Natural killer cell (primary cell): ENCODE measurements at places on chromosomes 1 and 21. TPM values are rescaled to one million over a fixed set of nuclear protein-coding genes. Genes with fewer than 3 reads are reported as not detected.
A peak's percentile ranks its signal among the peaks of the same experiment; 100 is the strongest.

DNA sequence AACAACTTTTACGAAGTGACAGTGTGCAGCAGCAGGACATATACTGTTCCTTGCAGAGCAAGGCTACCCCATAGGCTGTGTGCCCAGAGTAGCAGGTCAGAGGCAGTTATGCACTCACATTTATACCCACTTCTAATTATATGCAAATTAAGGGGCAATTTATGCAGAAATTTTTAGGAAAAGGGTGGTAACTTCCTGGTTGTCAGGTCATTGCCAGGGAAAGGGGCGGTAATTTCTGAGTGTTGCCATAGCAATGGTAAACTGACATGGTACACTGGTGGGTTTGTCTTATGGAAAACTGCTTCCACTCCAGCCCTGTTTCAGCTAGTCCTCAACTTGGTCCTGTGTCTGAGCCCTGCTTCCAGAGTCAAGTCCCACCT lies 12.0 kb upstream of the SLAMF1 start:
- DNase-seq = no peak

DNA sequence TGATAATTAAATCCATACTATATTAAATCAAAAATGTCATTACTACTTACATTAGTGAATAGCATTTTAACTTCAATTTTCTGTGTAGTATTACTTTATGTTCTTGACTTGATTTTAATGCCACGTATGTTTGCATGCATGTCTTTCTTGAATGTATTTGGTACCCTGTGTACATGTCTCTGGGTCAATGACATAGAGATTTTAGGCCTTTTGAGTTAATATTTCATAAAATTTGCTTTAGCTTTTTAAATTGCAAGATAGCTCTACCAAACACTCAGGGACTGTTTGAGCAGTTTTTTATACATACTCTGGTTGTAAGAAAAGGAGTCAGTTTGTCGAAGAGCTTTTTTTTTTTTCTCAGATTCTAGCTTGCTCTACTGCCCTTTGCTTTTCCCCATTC lies 1.5 kb downstream of the MLLT11 start:
- no peak for DNase-seq

The E2F2 gene
- 2.1 TPM for total RNA-seq

GRCh38 chr1:115190540-115191170 lies 101.4 kb upstream of the TSPAN2 start:
- DNase-seq = no peak

GRCh38 chr21:46369520-46370235 lies 45.7 kb downstream of the PCNT start:
- no peak for DNase-seq

GRCh38 chr1:230068621-230068873 lies 1.5 kb downstream of the GALNT2 start:
- peak; percentile 25 for DNase-seq

DNA sequence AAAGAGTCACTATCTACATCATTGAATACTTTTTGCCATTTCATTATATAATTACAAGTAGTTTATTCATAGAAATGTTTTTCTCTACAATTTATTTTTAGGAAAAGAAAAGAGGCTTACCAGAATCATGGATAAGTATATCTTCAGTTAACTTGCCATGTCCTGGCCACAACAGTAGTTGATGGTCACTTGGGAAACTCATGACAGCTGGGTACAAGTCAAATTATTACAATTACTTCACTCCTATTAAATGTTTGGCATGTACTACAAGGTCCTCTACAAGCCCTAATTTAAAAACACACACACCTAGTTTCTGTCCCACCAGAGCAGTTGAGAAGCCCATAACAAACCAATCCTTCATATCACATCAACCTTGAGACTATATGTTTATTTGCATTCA lies 29.4 kb downstream of the PALMD start:
- no peak for DNase-seq

GRCh38 chr1:239755107-239755912 lies 336.4 kb upstream of the FMN2 start:
- DNase-seq = no peak

DNA sequence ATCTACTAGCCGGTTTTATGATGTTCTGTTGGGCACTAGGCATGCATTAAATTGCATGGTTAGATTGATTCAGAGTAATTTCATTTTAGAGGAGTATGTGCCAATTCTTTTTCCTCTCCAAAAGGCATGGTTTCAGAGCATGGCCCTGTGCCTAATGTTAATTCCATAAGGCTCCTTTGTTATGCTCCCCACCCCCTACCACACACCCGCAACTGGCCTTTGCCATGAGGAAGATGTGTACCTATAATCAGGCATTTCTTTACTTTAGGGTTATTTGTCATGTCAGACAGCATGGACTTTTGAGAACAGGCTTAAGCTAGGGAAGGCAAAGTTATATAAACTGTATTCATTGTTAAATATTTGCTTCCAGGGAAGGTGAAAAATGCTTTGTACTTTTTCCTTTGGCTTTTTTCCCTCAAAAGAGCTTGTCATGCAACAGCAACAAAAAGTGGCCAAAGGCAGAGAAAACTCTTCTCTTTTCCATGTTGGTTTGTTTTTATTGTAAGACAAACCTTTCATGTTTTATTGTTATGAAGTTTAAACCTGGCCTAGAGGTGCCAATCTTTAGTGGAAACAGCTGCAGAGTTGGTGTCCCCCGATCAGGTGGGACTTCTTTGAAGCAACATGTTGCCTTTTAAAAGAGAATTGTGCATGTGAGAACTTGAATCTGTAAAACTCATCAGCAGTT lies 24.3 kb upstream of the NBL1 start:
- DNase-seq = no peak

- DNase-seq = no peak
Measured at GRCh38 chr1:66624412-66625060, 90.6 kb downstream of the SGIP1 start.

DNA sequence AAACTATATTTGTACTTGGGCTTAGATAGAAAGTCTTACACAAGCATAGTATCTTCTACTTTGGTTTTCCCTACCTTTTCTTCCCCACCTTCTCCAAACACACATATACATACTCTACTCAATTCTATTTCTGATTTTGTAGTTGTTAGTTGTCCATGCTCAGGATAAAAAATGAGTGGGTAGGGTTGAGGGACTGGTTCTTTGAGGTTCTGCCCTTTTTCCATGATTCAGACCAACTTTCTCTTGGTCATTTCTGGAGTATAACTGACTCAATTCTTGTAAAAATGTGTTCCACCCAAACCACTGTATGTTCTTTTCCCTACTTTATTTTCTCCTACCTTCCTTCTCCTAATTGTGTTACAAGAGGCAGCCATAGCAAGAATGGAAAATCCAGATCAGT lies 3.3 kb downstream of the CFAP126 start:
- DNase-seq = no peak

The AIRE gene
- not detected for total RNA-seq

DNA sequence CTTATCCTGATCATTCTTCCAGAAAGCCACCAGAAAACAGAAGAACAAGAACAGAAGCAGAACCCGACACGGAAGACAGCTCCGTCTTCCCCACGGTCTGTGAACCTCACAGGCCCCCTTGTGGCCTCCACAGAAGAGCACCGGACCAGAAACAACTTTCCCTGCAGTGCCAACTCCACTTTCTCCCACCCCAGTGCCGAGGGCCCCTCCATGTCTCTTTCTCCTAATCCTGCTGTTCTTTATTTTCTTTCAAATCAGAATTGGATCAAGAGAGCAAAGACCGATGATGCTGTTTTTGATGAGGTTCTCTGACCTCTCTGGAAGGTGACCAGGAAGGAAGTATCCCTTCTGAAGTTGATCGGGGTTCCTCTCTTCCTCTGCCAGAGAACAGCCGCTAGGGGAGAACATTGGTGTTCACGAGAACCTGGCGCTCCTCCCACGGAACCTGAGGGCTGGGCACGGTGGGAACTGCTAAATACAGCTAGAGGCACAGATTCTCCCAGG lies 58.9 kb upstream of the CTTNBP2NL start:
- no peak for DNase-seq

The SMPDL3B gene
- 0.88 TPM for total RNA-seq
